ENCODE measurements at places on chromosomes 2 and 18.

DNA sequence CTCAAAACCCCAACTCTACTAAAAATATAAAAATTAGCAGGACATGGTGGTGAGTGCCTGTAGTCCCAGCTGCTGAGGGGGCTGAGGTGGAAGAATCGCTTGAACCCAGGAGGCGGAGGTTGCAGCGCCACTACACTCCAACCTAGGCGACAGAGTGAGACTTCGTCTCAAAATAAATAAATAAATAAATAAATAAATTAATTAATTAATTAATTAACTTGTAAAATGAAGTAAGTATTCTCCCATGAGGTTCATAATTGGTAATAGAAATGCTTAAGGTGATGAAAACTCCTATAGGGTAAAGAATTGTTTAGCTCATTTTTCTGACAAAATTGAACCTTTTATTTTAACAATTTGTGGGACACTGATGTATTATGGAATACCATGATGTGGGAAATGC lies 230.8 kb downstream of the TMEM182 start:
- no peak for DNase-seq

DNA sequence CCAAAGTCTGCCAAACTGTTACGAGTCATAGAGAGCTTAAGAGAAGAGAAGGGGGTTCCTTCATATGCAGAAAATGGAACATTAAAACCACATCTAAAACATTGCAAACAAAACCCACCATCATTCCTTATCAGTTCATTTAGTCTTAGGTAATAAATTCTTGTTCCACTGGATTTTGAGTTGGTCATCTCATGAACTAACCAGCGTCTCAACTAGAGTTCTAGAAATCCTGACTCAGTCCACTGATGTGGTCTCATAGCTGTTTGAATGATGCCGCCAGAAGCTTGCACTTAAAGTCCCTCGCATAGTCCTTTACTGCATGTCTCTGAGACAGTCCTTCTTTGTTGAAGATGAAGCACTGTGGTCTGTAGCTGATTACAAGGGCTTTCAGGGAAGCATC lies 15.0 kb upstream of the CAB39 start:
- DNase-seq: no peak

DNA sequence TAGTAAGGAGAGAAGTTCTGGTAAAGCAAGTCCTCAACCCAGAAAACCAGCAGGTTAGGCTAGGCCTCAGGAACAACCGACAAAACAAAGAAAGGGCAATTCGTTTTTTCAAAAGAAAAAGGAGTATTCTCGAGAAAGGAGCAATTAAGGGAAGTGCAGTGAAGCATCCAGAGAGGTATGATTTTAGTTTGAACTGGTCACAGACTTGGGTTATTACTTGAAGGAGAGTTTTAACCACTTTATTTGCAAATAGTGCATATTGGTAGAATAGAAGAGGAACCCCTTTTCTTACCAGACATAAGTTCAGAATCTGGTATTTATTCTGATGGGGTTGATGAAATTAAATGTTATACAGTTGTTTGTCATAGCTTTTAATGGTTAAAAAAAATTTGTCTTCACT lies 110.0 kb upstream of the GCFC2 start:
- DNase-seq: no peak

DNA sequence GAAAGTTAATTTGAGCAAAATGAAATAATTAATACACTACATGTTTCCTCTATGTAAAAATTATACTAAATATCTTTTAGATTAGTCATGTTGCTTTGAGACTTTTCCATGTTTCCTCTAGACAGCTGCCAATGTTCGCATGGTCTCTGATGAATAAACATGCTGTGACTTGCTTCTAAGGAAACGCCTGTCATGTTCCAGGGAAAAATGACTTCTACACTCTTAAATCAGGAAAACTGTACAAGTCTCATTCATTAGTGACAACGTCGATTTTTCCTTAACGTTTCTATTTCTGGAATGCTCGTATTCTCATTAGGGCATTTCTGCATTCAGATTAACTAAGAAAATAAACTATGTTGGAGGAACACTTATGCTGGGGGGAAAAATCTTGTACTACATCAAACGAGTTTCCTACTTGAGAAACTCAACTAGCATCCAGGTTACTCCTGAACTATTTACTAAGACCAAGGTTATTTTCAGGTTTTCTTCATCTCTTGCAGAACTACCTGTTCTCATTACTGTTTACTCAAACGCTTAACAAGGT lies 1.6 kb downstream of the COBLL1 start:
- no peak for DNase-seq

DNA sequence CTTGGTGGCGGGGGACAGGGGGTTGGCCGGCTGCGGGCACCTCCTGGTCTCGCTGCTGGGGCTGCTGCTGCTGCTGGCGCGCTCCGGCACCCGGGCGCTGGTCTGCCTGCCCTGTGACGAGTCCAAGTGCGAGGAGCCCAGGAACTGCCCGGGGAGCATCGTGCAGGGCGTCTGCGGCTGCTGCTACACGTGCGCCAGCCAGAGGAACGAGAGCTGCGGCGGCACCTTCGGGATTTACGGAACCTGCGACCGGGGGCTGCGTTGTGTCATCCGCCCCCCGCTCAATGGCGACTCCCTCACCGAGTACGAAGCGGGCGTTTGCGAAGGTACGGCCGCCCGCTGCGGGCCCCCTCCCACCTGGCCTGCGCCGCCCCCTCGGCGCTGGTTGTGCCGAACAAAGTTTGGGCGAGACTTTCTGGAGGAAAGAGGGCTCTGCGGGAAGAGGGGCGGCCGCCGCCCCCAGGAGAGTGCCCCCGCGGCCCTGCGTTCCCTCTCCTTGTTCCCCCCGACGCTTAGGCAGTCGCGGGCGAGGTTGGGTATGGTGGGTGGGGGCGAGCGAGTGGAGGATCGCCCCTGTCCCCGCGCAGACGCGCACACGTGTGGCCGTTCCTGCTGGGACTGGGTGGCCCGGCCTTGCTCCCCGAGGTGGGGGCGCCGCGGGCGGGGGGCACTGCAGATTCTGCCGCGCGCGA lies 866 bp downstream of the CRIM1 start:
- DNase-seq: peak; percentile 23

DNA sequence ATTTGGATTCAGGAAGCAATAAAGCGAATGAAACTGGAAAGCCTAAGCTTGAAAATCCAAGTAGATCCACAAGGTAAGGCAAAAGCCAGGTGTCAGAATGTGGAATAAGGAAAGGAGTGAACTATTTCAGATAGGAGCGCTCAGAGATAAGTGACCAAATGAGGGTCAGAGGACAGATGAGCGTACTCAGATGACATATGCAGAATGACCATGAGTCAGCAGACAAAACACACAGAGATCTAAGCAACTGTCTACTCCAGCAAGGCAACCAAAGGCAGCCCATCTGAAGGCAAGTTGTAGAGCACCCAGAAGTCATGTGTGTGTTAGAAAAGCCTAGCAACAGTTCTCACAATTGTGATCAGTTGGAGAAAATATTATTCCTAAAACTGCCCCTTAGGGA lies 548.4 kb upstream of the FSHR start:
- DNase-seq: no peak

DNA sequence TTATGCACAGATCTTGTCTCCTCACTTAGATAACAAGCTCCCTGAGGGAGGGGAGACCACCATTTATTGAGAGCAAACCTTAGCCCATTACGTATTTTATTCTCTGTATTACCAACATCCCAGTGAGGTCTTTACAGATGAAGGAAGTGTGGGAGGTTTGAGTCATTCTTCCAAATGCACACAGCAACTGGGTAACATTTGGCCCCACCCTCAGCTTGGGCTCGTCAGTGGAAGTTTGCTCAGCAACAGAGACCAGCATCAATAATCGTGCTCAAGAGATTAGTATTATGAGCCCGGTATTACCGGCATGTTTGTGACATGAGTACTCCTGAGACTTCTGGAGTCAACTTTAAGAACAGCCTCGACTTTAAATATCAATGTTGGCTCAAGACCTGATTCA lies 168.6 kb downstream of the ETAA1 start:
- no peak for DNase-seq

DNA sequence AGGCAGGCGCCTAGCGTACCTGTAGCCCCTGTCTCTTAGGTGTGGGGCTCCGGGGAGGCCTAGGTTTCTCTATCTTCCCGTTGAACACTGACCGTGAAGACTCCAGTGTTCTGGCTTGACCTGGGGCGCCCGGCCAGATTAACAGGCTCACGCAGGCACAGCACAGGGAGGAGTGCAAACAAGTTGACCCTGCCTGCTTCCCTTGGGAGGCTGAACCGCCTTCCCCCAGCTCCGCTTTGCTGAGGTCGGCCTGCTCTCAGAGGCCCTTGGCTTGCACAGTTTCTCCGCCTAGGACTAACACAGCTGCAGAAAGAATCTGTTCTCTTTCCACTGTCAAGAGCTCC lies 567 bp downstream of the PCYOX1 start:
- no peak for DNase-seq

DNA sequence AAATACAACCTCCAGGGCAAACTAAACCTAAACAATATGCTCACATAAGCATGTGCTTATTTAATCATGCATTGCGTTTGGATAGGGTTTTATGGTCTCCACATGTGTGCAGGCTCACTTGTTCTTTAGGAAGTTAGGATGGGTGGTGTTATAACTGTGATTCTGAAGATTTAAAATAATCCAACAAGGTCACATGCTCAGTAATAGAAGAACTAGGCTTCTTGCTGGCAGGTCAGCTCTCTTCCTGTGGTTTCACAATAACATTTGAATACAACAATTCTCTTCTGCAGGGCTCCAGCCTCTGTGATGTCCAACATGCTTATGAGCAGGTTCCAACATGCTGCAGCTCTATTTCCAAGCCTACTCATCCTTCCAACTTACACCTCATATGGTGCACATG lies 84.0 kb downstream of the MYL12B start:
- no peak for DNase-seq

- DNase-seq: no peak
Observed at GRCh38 chr2:107437265-107437664, 389.4 kb upstream of the RGPD4 start.

DNA sequence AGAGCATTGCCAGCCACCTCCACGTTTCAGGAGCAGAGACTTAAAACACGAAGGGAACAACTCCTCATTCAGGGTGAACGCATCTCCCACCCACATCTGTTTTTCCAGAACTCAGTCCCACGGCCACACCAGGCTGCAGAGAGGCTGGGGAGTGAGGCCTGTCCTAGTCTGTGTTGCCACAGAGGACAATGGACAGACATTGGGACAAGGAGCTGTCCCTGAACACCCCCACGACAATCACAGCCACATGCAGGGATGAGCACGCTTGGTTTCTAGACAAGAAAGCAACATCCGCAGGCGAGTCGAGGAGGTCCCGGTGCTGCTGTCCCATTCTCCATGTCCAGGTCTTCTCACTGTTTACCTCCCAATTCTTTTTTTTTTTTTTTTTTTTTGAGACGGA lies 167.4 kb downstream of the EIPR1 start:
- no peak for DNase-seq

- peak; percentile 61 for DNase-seq
Observed at GRCh38 chr2:2291500-2292260, 39.4 kb downstream of the MYT1L start.

DNA sequence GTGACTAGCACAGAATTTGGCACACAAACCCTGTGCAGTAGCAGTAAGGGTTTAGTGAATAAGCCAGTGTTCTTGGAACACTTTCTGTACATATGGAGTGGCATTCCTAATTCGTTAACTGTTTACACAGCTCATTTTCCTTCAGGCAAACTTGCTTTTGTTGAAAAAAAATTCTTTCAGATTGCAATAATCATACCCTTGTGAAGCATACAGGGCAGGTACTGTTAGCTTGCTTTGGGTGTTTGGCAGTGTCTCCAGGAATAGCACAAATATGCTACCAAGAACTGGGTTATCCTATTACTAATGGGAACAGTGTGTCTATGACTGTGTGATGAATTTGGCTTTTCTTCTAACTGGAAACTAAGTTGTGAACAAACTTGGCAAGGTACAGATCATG lies 33.4 kb downstream of the UGP2 start:
- no peak for DNase-seq

- no peak for DNase-seq
Observed at GRCh38 chr2:62184512-62185230, 11.2 kb upstream of the B3GNT2 start.

DNA sequence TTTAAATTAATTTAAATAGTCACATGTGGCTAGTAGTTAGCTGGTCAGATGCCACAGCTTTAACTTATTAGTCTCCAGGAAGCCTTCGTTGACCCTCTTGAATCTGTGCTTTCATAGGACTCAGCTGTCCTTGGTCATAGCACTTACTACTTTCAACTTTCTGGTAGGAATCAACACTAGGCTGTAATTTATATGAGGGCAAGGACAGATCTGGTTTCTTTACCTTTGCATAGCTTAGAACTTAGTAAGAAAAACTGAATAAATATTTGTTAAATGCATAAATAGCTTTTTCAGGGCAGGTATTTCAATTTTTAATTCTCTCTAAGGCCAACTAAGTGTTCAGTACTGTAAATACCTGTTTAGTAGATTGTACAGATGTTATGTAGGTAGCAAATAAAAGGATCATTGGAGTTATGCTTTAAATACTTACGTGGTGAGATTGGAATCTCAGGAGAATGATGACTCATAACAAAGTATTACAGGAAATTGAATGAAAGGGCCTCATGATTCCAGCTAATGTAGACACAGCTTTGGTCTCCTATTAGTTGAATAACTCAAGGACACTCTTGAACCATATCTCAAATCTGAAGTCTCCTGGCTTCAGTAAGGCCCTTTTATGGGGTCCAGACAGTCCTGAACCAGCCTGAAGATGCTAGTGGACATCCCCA lies 2.6 kb downstream of the CLIP4 start:
- no peak for DNase-seq

DNA sequence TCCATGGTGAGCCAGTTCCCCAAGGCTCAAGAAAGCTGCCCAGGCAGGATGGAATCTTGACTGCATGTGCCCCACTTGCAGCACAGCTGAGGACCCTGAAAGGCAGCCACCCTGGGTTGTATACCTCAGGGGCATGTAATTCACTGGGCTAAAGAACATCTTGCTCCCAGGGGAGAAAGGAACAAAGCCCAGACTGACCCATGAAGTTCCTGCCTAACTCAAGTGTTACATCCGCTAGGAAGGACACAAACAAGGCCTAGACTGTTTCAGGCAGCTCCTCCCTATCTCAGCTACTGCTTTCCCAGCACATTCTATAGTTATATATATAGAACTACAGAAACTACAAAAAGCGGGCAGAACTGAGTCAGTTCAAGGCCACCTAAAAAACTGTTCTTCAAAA lies 69.0 kb downstream of the RBM43 start:
- no peak for DNase-seq

DNA sequence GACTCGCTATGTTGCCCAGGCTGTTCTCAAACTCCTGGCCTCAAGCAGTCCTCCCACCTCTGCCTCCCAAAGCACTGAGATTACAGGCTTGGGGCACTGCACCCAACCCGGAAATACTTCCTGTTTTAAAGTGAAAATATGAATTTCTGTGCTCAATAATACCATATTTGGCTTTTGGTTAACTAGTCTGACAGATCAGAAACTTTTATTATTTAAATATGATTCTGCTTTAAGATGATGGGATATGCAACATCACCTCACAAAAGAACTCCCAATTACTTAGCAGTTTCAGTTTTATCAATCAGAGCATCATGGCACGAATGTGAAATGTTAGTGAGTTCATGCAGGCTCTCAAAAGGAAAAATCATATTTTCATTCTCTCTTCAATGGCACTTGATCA lies 120.6 kb downstream of the PTRHD1 start:
- DNase-seq: no peak

- DNase-seq: no peak
Observed at GRCh38 chr2:26620031-26620605, 21.0 kb downstream of the CIB4 start.

- no peak for DNase-seq
Observed at GRCh38 chr2:10146366-10147005, 23.9 kb downstream of the RRM2 start.

Measured in NCI-H526 treated with DMSO at 0.1 percent for 48 hours (cell line).